Upper lobe of right lung (tissue), 1 donor: ENCODE measurements at places on chromosomes 4 and X. TPM values are rescaled to one million over a fixed set of nuclear protein-coding genes. Genes with fewer than 3 reads are reported as not detected.
A peak's percentile ranks its signal among the peaks of the same experiment; 100 is the strongest.

- no peaks in the 10 kb centered on the region for H3K4me1 ChIP-seq
- DNase-seq = no peak
- peaks cover 73% of the 10 kb centered on the region for H3K36me3 ChIP-seq
- no peaks in the 10 kb centered on the region for H3K27me3 ChIP-seq
- no peak overlapping the region for H3K4me3 ChIP-seq
- H3K27ac ChIP-seq = no peak overlapping the region
These were observed 24.8 kb upstream of the FAM193A start for GRCh38 chr4:2511645-2512131.

DNA sequence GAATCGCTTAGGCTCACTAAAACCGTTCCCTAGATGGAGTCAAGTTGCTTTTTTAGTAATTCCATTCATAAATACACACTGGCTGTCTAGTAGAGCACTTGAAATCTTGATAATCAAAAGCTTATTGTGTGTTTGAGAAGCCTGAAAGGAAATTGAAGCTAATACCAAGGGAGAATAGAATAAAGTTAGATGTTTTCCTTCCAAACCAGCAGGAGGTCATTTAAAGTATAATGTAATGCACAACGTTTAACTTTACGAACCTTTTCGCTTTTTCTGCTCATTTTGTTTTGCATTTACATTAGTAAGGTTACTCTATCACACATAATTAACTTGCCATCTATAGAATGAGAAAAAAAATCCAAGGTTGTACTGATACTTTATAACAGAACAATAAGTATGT, 440.9 kb downstream of the NKX6-1 start:
- H3K27ac ChIP-seq = no peak overlapping the region
- H3K27me3 ChIP-seq = no peaks in the 10 kb centered on the region
- H3K4me3 ChIP-seq = no peak overlapping the region

DNA sequence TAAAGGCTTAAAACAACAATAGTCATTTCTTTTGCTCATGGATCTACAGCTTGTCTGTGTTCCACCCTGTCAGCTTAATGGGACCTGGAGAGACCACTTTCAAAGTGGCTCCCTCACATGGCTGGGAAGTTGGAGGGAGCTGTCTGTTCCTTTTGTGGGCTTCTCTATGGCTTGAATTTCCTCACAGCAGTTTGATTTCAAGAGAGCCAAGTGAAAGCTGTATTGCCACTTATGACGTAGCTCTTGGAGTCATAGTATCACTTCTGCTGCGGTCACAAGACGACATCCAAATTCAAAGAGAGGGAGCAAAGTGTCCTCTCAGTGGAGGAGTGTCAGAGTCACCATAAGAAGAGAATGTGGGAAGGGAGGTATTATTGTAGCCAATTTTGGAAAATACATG, 22.7 kb upstream of the ACSL1 start:
- DNase-seq = no peak
- H3K27me3 ChIP-seq = no peaks in the 10 kb centered on the region
- peak overlapping the region; percentile 37 for H3K27ac ChIP-seq
- H3K36me3 ChIP-seq = no peaks in the 10 kb centered on the region
- no peak overlapping the region for H3K4me3 ChIP-seq
- H3K4me1 ChIP-seq = peaks cover 3% of the 10 kb centered on the region

GRCh38 chr4:77579406-77580076, 26.1 kb upstream of the CXCL13 start:
- H3K27me3 ChIP-seq = no peaks in the 10 kb centered on the region
- no peak overlapping the region for H3K27ac ChIP-seq
- H3K4me1 ChIP-seq = no peaks in the 10 kb centered on the region
- DNase-seq = no peak

Gene GRIA3
- total RNA-seq = not detected

- no peaks in the 10 kb centered on the region for H3K4me1 ChIP-seq
- H3K4me3 ChIP-seq = no peak overlapping the region
- H3K27ac ChIP-seq = no peak overlapping the region
- no peak for DNase-seq
These were observed 2463.1 kb downstream of the ARAP2 start for GRCh38 chr4:33780952-33781791.

- no peak overlapping the region for H3K4me3 ChIP-seq
- no peaks in the 10 kb centered on the region for H3K27me3 ChIP-seq
- H3K36me3 ChIP-seq = no peaks in the 10 kb centered on the region
These were observed 106.3 kb upstream of the EOLA2 start for GRCh38 chrX:150044556-150044955.

DNA sequence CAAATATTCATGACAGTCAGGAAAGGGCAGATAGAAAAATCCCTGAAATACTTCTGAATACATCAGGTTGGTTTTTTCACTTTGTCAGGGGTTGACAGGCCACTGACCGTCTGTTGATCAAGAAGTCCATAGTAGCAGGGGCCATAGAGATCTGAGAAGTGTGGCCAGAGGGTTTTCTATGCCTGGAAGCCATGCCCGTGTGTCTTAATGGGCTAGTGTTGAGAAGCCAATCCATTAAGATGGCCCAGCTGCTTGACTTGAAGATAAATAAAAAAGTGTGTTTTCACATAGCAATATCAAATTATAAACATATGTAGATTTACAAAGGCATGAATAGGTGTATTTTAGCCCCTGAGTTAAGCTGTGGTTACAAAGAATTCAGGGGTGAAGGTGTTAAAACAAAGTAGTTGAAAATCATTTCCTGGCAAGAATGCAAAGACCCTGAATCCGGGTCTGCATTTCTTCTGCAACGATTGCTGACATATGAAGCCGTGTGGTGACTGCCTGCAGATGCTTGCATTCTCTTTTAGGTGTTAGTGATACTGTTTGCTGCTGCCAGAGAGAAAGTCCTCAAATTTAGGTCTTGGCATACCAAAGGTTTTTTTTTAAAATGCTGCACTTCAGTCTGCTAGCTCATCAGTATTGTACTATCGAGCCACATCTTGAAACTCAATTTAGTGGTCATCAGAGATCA, 9.3 kb upstream of the LIMCH1 start:
- H3K27ac ChIP-seq = peak overlapping the region; percentile 51
